ENCODE measurements at places on chromosomes 6 and 20.

DNA sequence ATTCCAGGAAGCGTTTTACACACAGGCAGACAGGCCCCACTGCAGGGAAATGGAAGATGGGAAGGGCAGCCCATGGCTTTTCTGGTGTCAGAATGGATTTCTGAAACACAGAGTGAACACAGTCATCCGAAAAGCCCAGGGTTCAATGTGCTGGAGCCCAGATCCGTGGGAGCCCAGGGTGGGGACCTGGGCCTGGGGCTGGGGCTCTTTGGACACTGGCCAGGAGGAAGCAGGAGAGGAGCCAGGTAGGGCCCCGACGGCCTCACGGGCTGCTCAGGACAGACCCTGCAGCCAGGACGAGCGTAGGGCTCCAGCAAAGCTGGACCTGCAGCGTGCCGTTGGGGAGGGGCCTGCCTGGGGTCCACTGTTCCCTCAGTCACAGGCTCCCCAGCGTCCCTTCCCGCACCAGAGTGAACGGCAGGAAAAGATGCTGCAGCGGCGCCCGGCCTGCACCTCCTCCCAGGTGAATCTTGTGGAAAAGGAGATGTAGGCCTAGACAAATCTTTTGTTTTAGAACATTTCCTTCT lies 24.3 kb upstream of the LSM14B start:
- DNase-seq = no peak

GRCh38 chr20:22686097-22686496 lies 101.7 kb upstream of the FOXA2 start:
- peak; percentile 41 for DNase-seq

GRCh38 chr6:116088946-116089345 lies 11.7 kb upstream of the NT5DC1 start:
- DNase-seq = no peak

DNA sequence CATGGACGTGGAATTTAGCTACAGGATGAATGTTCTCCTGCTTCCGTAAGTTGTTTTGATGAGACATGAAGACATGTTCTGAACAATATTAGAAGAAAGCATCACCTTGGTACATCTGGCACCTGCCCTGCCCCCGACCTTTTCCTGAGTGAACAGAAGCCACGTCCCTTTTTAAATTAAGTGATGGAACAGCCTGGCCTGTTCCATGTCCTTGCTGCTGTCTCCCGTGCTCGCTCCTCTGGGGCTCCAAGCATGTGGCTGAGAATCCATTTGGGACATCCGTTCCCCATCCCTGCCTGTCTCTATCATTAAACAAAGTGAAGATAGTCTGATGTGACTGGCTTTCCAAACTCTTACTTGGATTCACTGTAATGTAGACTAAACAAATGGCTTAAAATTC lies 36.4 kb downstream of the ERMARD start:
- no peak for DNase-seq

- DNase-seq = no peak
Observed at GRCh38 chr20:50213531-50214106, 23.0 kb downstream of the CEBPB start.

DNA sequence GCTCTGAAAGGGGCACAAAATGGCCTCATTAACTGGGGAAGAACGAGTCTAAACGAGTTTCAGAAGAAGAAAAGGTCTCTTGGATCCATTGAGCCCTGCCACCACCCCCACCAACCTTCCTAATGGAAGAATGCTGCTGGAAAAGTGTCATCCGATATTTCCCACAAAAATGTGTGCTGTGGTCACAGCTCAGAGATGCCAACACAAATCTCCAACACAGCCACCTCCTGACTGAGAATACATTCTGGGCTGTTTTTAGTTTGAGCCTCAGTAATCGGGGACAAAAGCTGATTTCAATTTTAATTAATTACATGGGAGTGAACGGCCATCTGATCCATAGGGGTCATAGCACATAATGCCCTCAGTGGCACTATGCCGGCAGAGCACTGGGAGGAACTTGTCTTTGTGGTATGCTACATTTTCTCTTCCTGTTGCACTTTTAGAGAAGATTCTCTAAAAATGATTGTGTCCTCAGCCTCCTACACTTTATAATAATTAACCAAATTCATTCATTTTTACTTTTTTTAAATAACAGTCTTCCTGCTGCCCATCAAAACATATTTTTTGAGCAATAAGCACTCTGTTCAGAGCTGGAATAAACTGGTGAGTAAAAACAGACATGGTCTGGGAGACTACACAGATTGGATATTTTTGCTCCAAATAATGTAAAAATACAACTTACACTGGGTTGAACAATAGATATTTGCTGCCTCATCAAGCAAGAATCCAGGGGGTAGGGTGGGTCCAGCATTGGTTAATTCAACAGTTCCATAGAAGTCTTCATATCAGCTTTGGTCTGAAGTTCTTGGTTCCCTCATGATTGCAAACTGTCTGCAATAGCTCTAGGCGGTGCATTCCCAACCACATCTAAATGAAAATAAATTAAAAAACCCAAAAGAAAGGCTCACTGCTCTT lies 143.6 kb upstream of the TMEM170B start:
- no peak for DNase-seq

GRCh38 chr6:161011492-161012480 lies 20.2 kb downstream of the MAP3K4 start:
- DNase-seq = no peak

- DNase-seq = no peak
Observed at GRCh38 chr6:151071295-151071694, 168.5 kb upstream of the AKAP12 start.

DNA sequence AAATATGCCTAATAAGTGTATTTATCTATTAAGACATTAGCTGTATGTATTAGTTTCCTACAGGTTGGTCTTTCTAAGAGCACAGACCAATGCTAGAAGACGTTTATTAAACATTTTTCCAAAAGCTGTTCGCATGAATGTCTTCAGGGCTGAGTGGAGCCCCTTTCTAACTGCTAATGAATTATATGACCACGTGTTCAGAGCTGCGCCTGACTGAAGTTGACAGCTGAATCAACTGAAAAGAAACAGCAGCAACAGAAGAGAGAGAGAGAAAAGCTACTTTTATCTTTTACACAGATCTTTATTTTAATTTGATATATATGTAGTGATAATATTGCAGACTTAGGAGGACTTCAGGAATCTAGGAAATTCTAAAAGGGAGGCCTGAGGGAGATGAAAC lies 75.2 kb upstream of the ARID1B start:
- DNase-seq = no peak

DNA sequence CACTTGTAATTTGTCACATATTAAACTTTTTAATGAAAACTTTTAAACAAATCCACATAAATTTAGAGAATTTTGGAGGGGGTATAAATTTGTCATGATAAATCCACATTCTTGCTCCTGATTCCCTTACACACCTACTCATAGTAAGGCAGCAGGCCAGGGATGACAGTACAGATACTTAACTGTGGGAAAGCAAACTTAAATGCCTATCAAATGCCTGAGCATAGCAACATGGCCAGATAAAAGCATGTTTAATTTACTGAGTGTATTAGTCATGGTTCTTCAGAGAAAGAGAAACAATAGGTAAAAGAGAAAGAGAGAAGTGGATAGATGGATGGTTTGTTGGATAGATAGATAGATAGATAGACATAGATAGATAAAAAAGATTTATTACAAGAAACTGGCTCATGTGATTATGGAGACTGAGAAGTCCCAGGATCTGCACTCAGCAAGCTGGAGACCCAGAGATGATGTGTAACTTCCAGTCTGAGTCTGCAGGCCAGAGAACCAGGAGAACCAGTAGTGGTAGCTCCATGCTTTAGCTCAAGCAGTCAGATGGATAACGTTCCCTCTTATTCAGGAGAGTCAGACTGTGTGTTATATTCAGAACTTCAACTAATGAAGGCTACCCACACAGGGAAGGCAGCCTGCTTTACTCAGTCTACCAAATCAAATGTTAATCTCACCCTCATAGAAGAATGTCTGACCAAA lies 15.9 kb upstream of the ADGRF1 start:
- DNase-seq = no peak

DNA sequence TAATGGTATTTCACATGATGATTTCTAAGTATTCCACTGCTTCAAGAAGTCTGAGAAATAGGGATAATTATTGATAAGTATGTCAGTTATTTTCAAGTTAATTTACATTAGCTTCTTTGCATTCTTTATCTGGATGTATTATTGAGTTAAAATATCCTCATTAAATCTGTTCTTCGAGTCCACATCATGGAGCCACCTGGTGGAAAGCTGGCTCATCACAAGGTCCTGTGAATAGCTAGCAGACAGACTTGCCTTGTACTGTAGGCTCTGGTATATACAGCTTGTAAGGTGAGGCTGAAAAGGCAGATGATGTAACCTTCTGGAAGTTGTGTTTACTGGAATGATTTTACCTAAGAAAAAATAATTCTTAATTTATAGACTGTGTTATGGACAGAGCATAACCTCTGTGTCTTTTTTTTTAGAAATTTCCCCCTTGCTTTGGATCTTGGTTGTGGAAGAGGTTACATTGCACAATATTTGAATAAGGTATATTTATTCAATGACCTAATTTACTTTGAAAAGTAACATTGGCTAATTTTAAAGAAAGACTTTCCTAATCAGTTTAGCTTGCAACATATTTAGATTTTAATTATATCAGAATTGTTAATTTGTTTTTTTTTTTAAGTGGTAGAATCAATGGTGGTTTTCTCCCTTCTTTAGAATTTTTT lies 3.5 kb downstream of the NDUFAF5 start:
- DNase-seq = peak; percentile 76

GRCh38 chr6:34897716-34898115 lies 8.7 kb downstream of the ANKS1A start:
- DNase-seq = no peak

DNA sequence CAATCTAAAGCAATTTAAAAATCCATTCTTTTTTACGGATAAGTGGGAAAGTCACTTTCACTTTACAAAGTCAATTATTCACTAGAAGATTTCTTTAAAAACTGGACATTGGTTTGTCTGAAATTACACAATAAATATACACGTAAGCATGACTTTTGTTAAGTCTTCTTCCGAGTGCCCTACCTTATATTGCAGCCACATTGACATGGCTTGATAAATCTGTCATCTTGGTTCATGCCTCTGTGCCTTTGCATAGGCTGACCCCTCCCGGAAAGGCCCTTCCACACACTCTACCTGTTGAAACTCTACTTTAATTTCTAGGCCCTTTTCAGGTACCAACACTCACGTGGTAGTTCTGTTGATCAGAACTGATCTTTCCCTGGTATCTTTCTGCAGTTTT lies 104.1 kb downstream of the SH3BGRL2 start:
- no peak for DNase-seq

GRCh38 chr20:31705598-31706597 lies 16.8 kb downstream of the BCL2L1 start:
- no peak for DNase-seq

GRCh38 chr6:39466631-39467030 lies 144.1 kb upstream of the KCNK16 start:
- DNase-seq = no peak

- DNase-seq = no peak
Observed at GRCh38 chr6:95958686-95959085, 57.1 kb upstream of the FUT9 start.

GRCh38 chr6:143397227-143398222 lies 53.0 kb downstream of the ADAT2 start:
- peak; percentile 56 for DNase-seq

DNA sequence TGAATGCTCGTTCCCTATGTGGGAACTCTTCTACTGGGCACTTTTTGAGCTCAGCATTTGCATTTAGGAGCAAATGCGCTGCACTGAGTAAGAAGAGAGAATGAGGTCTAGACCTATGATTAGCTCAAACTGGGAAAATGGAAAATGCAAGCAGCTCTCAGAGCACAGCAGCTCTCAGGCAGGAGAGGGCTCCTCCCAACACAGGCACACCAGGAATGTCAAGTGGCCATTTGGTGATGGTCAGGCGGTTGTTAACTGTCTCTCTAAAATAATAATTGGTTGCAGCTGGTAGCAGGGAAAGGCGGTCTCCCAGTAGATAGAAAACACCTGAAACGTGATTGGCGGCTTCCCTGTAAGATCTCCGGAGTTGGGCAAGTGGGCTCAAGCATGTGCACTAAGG lies 162.0 kb upstream of the ECI2 start:
- DNase-seq = no peak

GRCh38 chr20:34637245-34638038 lies 39.5 kb downstream of the PIGU start:
- DNase-seq = no peak

DNA sequence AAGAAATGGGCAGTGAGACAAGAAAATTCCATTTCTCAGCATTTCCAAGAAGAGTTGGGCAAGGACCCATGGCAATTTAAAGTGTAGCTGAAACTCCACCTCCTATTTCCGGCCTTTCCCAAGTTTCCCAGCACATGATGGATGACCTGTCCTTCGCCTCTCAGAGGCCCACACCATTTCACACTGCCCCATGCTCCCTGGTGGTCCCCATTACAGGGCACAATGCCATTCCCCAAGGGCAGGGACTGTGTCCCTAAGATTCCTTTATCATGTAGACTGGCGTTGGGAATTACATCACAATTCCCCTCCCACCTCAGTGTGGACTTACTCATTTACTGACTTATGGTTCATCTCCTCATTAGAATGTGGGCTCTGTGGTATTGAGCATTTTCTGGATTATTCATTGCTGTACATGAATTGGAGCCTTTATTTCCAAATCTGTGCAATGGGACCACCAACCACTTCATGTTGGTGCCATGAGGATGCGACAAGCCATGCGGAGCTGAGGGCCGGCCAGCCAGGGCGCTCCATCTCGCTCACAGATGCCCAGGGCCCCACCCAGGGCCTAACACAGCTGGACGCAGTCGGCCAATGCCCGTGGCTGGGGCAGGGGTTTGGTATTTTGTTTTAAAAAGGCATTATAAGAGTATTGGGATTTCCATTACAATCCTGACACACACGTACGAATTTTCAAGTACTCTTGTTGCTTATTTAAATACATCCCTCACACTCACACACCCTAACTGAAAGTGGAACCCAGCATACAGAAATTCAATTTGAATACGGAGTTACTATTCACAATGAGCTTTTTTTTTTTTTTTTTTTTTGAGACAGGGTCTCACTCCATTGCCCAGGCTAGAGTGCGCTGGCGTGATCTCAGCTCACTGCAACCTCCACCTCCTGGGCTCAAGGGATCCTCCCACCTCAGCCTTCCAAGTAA lies 5.4 kb downstream of the ACSS1 start:
- no peak for DNase-seq

GRCh38 chr6:113674075-113674474 lies 183.1 kb upstream of the MARCKS start:
- no peak for DNase-seq

DNA sequence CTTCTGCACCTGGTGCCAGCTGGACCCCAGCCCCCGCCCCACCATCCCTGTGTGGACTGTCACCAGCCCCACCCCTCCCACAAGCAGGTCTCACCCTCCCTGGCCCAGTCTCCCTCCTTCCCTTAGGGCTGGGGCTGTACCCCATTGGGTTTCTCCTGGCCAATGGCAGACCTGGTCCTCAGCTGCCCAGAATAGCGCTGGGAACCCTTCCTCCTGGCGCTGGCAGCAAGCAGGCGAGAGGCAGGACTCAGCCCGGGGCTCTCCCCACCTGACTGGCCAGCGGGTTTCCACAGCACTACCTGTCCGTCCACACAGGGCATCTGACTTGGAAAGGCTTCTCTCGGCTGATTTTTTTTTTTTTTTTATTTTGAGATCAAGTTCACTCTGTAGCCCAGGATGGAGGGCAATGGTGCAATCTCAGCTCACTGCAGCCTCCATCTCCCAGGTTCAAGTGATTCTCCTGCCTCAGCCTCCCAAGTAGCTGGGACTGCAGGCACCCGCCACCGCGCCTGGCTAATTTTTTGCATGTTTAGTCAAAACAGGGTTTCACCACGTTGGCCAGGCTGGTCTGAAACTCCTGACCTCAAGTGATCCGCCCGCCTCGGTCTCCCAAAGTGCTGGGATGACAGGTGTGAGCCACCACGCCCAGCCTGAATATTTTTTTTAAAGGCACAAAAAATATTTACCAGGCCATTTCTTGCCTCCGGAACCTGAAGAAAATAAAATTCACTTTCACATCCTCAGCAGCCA lies 21.6 kb upstream of the CHRNA4 start:
- no peak for DNase-seq

Measured in HuH-7.5 (cell line).